Activated CD8-positive, alpha-beta T cell treated with anti-CD3 and anti-CD28 coated beads for 36 hours (primary cell): ENCODE measurements at places on chromosomes 6 and 20.

- peak; percentile 33 for DNase-seq
Observed at GRCh38 chr6:16184129-16184528, 54.3 kb upstream of the GMPR start.

DNA sequence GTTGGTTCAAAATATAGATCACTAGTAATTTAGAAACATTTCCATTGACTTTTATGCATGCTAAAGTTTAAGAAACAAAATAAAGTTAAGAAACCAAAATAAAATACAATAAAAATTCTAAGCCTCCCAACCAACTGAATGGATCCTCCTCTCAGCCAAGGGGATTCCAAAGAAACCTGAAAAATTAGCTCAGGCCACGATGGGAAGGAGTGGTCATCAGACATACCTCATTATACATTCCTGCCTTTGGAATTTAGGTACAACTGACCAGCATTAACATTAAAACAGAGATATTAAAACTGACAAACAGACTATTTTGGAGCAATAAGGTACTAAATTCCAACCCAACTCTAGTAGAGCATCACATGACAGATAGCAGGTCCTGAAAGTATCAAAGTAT lies 275.2 kb downstream of the PKHD1 start:
- no peak for DNase-seq

DNA sequence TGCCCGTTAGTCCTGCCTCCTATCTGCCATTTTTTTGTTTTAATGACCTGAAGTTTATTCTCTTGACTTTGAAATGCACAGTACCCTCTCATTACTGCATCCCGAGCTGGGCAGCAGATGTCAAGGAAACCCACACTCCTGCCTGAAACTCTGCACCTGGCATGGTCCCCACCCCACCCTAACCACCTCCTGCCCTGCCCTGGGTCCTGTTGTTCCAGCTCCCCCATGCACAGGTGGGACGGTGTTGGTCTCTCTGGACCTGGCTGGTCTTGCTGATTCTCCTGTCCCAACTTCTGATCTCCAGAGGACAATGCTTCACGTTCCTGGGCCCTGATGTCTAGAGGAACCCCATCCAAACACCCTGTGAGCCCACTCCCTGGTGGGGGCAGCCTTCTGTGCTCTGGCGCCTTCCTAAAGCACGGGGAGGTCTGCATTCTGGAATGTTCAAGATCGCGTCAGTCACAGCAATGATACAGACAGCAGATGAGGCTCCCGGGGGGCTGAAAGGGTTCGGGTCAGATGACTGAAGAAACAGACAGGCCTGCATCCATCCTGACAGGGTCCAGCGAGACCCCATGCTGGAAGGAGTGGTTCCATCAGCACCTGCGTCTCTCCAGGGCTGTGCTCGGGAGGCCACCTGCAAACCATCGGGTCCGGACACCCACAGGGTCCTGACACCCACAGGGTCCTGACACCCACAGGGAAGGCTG lies 73.6 kb downstream of the ERMARD start:
- no peak for DNase-seq

DNA sequence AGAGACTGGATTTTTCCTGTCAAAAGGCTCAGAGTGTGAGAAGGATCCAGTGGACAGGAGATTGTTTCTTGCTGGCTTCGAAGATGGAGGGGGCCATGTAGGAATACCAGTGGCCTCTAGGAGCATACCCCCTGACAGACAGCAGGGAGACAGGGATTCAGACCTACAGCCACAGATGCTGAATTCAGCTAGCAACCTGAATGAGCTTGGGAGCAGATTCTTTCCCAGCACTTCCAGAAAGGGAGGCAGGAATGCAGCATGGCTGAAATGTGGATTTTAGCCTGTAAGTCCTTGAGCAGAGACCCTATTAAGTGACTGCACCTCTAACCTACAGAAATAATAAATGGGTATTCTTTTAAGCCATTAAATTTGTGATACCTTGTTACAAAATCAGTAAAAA lies 44.6 kb downstream of the STXBP5 start:
- DNase-seq, result no peak

- DNase-seq, result no peak
Observed at GRCh38 chr6:43716099-43716498, 28.5 kb upstream of the MRPS18A start.
